ENCODE measurements at places on chromosomes 3 and 15. TPM values are rescaled to one million over a fixed set of nuclear protein-coding genes. Genes with fewer than 3 reads are reported as not detected.

- no peak for DNase-seq
Measured at GRCh38 chr3:150247441-150247840, 160.7 kb upstream of the TSC22D2 start.

Gene EFCAB12
- total RNA-seq, result 1.4 TPM

DNA sequence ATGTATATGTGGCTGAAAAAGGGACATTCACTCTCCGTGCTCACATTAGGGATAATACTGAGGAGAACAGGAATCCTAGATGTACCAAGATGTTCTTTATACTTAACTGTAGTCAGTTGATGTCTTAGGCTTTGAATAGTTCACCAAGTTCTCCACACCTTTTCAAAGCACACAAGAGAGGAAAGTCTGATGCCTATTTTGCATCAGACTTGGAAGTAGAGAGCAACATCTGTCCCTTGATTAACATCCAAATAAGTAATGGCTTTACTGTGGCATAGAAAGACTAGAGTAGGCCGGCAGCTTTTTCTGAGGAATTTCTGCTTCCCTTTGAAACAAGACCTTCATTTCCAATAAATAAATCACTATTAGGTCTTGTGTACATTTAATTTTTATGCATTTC, 34.0 kb downstream of the PIGB start:
- no peak for DNase-seq

GRCh38 chr15:68344600-68344999, 67.1 kb downstream of the FEM1B start:
- DNase-seq, result no peak
